ENCODE measurements at places on chromosomes 4 and X. TPM values are rescaled to one million over a fixed set of nuclear protein-coding genes. Genes with fewer than 3 reads are reported as not detected.

DNA sequence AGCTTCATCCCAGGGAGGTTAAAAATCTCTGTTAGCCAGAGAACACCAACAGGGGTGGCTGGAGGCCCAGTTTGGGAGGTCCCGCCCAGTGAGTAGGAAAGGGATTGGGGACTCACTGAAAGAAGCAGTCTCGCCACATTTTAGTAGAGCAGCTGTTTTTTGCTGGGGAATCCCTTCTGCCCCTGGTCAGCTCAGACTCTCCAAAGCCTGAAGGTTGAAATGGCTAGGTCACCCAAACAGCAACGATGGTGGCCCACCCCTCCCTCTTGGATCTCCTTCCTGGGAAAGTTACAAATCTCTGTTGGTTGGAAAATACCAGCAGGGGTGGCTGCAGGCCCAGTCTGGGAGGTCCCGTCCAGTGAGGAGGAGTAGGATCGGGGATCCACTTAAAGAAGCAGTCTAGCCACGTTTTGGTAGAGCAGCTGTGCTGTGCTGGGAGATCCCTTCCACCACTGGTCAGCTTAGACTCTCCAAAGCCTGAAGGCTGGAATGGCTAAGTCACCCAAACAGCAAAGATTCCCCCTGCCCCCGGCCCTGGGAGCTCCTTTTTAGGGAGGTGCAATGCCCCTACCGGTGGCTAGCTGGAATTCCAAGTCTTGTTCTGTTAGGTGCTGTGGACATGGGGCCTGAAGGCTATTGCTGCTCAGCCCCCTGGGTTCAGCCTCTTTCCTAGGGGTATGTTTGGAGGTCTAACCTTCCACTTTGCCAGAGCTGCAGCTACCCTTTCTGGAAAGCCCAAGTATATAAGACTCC is 40.0 kb upstream of the TEX13A start:
- H3K36me3 ChIP-seq = no peaks in the 10 kb centered on the region
- H3K27ac ChIP-seq = no peak overlapping the region
- peak; percentile 73 for DNase-seq

- H3K36me3 ChIP-seq = no peaks in the 10 kb centered on the region
- H3K4me1 ChIP-seq = no peaks in the 10 kb centered on the region
- H3K27me3 ChIP-seq = no peaks in the 10 kb centered on the region
These were observed 64.4 kb downstream of the HAUS3 start for GRCh38 chr4:2177443-2178093.

Gene GABRG1
- total RNA-seq = 0.09 TPM

Gene BEND2
- not detected for total RNA-seq
